ENCODE measurements at places on chromosomes 4 and X.

GRCh38 chr4:173860094-173860493 is 330.1 kb upstream of the HAND2 start:
- DNase-seq, result no peak

DNA sequence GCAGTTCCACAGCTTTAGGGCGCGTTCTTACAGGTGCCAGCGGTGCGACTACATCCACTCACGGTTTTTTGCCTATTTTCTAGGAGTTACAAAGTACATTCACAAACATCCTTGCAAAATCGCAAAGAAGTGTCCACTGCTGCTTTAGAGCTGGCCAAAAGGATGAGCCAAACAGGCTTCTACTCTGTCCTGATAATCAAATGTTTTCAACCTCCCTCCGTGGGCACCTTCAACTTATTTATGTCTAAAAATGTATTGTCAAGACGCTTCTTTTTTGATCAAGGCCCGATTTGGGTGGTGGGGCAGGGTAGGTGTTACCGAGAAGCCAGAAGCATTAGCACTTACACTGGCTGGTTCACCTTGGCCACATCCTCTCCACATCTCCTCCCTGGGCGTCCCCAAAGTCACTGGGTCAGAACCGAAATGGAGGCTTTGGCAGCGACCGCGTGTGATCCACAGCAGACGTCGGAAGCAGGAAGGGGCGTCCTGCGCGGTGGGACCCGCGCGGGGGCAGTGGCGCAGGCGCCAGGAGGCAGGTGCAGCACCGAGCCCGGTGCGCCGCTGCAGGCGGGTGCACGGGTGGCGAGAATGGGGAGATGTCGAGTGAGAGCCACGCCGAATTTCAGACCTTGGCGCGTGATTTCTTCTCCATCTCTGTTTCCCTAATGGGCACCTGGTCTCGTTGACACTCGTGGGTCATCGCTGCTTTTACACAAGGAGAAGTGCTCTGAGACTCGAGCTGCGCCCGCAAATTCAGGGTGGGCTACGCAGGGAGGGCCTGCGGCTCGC is 16.9 kb downstream of the NKX3-2 start:
- DNase-seq, result no peak

DNA sequence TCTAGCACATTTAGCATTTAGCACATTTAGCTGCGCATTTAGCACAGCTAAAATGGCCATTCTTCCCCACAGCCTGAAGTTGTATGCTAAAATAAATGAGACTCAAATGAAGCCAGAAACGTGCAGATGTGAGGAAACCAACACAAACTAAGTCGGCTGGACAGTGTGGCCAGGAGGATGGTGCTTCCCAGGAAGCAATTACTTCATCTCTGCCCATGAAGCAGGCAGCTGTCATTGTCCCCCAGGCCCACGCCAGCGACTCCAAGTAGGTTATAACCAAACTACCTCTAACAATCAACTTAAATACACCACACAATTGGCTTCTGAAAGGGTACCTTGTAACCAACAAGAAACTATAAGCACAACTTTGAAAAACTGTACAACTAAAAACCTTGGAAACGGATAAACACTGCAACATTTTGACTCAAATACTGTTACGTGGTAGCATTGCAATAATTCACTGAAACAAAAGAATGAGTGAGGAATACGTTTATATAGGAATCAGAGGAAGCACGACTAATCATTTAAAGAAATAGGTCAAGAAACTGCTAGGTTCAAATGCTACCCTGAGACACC is 39.2 kb downstream of the AFAP1 start:
- DNase-seq, result no peak

- no peak for DNase-seq
Observed at GRCh38 chr4:48079972-48080391, 54.1 kb downstream of the TXK start.

DNA sequence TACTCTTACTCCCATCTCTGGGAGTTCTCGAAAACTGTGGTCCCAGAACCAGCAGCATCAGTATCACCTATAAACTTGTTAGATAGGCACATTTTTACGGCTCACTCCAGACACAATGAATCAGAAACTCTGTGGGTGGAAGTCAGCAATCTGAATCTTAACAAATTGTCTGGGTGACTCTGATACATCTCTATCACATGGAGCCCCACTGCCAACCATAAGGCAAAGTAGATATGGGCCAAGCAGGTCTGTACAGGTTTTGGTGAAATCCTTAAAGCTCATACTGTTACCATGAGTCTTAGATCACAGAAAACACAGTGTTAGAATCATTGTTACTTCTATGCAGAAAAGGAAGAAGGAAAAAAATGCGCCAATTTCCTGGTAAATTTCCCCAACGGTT is 122.5 kb upstream of the HCCS start:
- DNase-seq, result no peak

DNA sequence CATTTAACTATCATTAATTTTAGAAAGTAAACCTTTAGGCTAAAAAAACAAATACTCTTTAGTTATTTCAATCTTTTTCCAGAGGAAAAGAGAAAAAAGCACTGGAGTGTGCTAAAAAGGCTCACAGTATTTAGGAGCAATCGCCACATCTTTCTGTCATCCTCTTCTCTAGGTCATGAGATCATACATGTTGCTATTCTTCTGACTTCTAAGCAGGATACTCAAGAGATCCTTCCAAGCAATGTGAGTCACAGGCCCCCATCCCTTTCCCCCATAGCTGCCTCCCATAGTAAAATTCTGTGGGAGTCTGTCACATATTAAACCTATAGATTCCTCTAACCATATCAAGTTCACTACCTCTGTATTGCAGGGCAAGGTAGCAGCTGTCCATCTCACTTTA is 7.7 kb downstream of the EDNRA start:
- DNase-seq, result no peak

DNA sequence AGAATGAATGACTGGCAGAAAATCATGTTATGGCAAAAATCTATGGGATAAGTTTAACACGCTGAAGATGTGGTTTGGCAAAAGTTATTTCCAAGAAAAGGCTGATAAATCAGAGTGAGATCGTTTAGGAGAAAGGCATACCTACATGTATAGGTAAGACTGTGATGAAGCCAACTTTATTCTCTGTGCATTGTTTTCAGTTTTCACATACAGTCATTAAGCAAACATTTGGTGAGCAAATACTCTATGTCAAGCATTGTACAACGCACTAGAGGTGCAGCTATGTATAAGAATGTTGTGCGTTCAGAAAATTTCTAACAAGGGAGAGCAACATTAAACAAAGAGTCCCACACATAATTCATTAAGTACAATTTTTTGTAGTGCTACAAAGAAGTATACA is 121.7 kb downstream of the TEX13A start:
- DNase-seq, result no peak

GRCh38 chr4:7023901-7024300 is 19.3 kb upstream of the TADA2B start:
- DNase-seq, result no peak

Data from GM19239 (cell line).